ENCODE measurements at places on chromosomes 2 and 18.

DNA sequence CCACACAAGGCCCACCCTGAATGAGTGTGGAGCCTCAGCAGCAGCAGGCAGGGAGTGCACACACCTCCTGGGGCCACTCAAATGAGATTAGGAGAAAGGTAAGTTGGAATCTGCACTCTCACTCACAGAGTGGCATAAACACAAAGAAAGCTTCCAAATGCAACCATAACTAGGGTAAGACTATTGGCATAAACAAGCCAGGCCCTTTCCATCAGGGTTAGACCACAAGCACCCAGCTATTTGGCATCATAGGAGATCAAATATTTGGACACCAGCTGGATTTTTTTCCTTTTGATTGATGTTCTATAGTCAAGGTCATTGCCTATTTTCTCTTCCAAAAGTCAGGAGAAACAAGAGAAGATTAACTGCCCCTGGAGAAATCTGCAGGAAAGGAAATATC, 471.5 kb downstream of the TXNL1 start:
- no peak for DNase-seq

- DNase-seq: no peak
Observed at GRCh38 chr18:3236470-3236869, 11.1 kb upstream of the MYL12A start.

GRCh38 chr2:52539026-52539970, 1228.3 kb upstream of the CHAC2 start:
- DNase-seq: no peak

GRCh38 chr2:97931118-97931857, 64.5 kb downstream of the TMEM131 start:
- DNase-seq: no peak

GRCh38 chr2:224426656-224427055, 24.7 kb upstream of the FAM124B start:
- no peak for DNase-seq

GRCh38 chr2:212619954-212620353, 81.4 kb upstream of the ERBB4 start:
- no peak for DNase-seq

DNA sequence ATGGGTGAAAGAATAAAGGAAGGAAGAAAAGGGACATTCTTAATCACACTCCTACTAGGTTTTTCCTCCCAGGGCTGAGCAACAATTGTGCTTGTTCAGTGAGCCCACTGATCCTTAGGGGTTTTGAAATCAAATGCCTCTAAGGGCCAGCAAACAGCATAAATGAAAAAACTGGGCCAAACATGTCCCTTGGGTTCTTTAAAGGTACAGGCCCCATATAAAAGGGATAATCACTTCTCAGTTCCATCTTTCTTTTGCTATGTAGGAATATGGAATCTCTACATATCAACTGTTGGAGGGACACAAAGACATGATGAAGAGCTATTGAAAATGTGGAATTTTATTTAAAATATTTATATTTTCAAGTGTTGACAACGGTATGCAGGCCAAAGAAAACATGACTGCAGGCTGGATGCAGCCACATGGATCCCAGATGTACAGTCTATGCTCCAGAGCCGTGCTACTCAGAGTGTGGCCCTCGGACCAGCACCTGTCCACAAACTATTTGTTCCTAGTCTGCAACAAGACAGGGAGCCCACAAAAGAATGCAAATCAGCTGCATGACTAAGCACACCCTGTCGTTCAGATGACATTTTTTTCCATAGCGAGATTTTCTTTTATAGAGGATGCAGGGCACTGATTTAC, 110.0 kb downstream of the CDH20 start:
- no peak for DNase-seq

GRCh38 chr18:51011709-51012108, 18.3 kb upstream of the SMAD4 start:
- no peak for DNase-seq

DNA sequence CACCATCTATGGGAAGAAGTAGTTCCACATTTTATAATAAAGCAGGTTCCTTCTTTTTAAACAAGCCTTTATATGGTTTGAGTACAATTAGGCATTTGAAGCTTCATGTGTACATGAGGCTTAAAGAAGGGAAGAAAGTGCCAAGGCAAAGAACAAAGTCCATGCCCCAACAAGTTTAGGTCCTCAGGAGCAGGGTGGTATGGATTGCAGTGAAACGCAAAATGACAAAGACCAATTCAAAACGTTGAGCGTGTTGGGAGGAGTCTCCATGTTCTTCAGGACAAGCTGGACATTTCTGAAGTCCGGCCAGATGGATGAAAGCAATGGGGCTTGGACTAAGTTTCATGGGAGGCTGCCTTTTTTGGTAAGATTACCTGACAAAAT, 78.8 kb upstream of the FZD5 start:
- no peak for DNase-seq

DNA sequence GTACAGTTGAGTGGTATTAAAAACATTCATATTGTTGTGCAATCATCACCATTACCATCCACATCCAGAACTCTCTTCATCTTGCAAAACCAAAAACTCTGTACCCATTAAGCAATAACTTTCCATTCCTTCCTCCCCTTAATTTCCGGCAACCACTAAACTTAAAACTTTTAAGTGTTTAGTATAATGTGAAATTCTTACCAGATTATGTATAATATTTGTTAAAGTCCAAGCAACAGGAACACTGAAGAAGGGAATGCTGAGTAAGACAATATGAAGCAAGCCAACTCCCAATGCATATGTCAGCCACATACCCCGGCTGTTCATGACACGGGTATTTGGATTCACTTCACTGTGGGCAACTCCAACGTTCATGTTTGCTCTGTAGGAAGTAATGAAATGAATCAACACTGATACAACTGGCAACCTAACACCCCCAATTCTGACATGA, 1.9 kb downstream of the ORMDL1 start:
- no peak for DNase-seq

GRCh38 chr18:69985239-69985638, 37.6 kb upstream of the CD226 start:
- DNase-seq: no peak

DNA sequence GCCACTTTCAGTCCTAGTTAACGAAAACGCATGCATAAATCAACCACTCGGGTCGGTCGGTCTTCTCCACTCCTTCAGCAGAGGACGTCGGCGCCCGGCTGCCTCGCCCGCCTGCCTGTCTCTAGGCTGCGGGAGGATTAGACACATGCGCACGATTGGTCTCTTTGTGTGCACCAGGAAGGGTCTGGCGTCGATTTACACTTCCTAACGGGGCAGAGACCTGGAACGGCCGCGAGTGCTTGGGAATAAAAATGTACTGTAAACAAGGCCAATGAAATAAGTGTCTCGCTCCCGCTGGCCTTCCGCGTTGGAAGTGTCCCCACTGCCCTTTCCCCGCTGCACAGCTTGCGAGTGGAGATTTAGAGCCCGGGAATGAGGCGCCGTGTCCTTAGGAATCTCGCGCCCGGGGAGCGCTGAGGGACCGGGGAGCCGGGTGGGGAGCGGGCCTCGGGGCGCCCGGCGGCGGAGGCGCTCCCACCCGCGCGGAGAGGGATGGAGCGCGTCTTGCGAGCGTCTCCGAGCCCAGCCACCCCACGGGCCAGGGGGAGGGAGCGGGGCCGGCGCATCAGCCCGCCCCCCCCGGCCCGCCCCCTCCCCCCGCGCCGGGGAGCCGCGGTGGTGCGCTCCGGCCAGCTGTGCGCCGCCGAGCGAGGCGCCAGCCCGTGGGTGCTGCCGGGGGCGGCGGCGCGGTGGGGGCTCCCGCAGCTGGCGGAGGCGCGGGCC, at the start of gene DOK6:
DOK6 (plus strand) TSS at position 636 of the 723 bp plus-strand sequence.
- DNase-seq: no peak

- no peak for DNase-seq
Observed at GRCh38 chr18:79982736-79983135, 5.6 kb downstream of the TXNL4A start.

- no peak for DNase-seq
Observed at GRCh38 chr18:22399949-22400348, 17.8 kb downstream of the CTAGE1 start.

DNA sequence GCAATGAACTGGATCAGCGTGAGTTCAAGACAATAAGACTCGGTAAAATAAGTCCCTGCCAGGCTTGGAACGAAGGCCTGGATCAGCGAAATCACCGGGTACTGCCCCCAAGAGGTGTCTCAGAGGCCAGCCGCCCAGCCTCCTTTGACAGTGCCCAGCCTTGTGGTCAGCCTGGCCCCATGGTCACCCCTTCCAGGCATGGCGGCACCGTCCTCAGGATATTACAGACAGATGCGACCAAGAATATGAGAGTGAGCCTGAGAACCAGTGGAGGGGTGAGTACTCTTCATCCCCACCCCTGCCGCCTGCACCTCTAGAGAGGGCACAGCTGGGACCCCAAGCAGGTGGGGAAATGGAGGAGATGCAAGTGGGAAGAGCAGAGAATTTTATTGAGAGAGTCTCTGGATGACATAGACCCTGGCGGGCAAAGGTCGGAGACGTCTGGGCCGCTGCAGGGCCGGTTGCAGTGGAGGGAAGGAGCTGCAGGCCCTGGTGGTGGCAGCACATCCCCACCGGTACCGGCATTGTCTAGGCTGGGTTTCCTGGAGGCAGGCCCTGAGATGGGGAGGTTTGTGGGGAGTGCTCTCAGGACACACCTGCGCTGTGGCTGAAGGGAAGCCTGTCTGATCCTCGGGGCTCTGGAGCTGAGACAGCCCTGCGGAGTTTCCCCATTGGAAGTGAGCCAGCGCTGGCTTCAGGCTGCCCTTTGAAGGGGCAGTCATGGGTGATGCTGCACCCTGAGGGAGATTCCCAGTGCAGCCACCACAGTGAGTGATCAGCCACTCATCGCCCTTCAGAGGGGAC, 190.0 kb downstream of the SEPTIN10 start:
- DNase-seq: no peak

- DNase-seq: no peak
Observed at GRCh38 chr18:10562773-10563160, 36.9 kb downstream of the NAPG start.

DNA sequence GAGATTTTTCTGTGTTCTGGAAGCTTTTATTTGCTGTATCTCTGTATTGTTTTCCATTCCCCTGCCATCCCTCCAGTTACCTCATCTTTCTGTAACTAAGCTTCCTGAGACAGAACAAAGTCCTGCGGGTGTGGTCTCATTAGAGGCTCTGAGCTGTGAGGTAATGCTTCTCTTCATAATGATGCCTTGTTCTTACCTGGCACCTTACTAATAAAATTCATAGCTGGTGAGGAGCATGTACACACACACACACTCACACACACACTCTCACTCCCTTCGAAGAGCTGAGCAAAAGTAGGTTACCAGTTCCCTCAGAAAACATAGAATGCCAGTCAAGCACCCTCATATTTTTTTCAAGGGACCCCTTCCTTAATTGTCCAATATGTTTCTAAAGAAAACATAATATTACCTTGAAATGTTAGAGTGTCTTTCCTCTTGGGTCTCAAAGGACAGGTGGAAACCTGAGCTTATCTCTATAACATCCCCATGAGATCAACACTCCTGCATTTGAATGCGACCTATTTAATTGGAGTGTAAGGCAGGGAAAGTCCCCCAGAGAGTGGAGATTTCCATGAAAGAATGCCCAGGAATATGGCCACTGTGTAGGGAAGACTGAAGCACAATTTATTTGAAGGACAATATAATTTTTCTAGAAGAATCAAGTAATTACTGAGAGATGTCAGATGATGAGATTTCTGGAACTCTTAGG, 161.6 kb upstream of the NCK2 start:
- no peak for DNase-seq

DNA sequence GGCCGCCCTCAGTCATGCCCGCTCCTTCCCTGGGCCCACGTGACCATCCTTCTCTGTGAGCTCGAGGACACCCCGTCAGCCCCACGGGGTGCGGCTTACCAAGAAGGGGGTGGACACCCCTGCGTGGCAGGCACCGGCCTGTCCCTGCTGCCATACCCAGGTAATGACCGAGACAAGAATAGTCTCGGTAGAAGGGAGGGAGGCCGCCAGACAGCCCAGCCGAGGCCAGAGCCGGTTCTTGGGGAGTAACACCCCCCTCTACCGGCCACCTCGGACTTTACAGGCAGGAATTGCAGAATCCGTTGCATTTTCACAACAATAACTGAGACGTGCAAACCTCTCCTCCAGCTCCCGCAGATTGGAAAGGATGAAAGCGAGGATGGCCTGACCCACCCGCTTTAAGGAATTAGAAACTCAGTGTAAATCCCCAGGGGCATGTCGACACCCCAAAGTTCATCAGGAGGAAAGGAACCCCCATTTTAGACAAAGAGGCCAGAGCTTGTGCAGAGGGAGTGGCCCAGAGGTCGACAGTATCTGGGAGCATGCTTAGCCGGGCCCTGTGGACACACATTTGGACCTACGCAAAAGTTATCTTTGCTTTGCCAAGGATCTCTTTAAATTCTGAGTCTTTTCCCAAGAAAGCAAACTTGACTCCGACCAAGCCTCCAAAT, 60.1 kb upstream of the GLI2 start:
- no peak for DNase-seq

DNA sequence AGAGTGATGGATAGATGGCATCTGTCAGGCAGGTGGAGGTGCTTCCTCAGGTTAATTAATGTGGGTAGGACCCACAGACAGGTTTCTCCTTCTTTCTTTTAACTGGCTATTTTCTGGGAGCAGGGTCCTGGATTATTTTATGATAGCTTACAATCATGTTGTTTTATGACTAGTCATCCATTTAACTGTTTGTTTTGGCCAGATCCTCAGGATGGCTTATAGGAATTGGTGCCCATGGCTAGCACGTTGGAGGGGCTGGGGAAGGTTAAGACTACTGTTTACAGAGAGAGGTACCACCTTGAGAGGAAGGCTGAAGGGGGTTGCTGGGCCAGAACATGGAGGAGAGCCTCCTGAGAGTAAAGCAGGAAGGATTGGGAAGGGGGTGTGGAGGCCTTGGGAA, 78.0 kb upstream of the MGAT5 start:
- no peak for DNase-seq

- DNase-seq: no peak
Observed at GRCh38 chr2:58939388-58939787, 698.3 kb upstream of the FANCL start.

DNA sequence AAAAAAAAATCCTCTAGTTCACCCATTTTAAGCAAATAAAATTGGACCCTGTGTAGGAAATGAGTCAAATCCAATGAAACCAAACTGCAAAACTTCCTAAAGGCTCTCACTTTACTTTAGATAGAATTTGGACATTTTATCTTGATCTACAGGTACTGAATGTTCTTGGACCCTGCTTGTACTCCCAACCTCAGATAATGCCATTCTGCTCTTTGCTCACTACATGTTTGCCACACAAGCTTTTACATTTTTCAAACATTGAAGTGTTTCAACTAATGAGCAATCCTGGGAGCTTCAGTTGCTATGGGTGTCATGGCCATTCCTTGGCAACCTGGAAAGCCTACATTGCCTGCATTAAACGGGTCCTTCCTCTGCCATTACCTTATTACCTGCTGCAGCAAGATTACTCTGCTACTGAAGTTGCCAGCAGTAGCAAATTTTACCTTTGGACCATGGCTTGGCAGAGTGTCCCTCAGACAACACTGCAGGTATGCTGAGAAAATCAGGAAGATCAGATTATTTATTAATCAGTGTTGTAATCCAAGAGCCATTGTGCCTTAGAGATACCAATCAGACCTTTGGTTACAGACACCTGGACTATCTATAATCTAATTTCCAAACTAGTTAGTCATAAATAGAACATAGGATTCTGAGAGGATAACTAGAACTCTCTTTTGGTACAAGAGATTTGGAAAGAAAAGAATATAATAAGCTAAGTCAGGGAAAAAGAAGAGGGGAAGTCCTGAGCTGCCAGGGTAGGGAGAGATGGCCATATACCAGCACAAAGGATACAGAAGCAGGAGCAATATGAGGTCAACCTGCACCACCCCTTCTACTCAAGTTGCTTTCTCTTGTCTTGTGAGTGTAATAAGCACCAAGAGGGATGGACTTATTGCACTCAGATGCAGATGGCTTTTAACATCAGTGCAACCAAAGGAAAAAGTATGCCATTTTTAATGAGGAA, 293.3 kb upstream of the TFPI start:
- no peak for DNase-seq

GRCh38 chr2:32882816-32883810, 63.6 kb upstream of the LTBP1 start:
- no peak for DNase-seq

Data from activated T-helper 1 cell treated with Interleukin-2 at 50 U/mL for 16 hours (primary cell).